ENCODE measurements at places on chromosomes 1 and 21. TPM values are rescaled to one million over a fixed set of nuclear protein-coding genes. Genes with fewer than 3 reads are reported as not detected.
A peak's percentile ranks its signal among the peaks of the same experiment; 100 is the strongest.

RAB3B gene
- total RNA-seq, result 33.9 TPM

A3GALT2 gene
- not detected for total RNA-seq

GRCh38 chr1:58017641-58018040 lies 528.9 kb downstream of the OMA1 start:
- no peaks in the 10 kb centered on the region for H3K4me1 ChIP-seq
- H3K4me3 ChIP-seq, result no peak overlapping the region
- H3K36me3 ChIP-seq, result no peaks in the 10 kb centered on the region
- H3K27me3 ChIP-seq, result peaks cover 2% of the 10 kb centered on the region
- no peak for DNase-seq
- no peak overlapping the region for H3K27ac ChIP-seq

GRCh38 chr1:41455479-41456332 lies 28.8 kb downstream of the EDN2 start:
- H3K27ac ChIP-seq, result peak overlapping the region; percentile 45
- no peak for DNase-seq
- H3K27me3 ChIP-seq, result no peaks in the 10 kb centered on the region
- no peaks in the 10 kb centered on the region for H3K36me3 ChIP-seq
- H3K4me1 ChIP-seq, result peaks cover 42% of the 10 kb centered on the region
- H3K4me3 ChIP-seq, result no peak overlapping the region

DNA sequence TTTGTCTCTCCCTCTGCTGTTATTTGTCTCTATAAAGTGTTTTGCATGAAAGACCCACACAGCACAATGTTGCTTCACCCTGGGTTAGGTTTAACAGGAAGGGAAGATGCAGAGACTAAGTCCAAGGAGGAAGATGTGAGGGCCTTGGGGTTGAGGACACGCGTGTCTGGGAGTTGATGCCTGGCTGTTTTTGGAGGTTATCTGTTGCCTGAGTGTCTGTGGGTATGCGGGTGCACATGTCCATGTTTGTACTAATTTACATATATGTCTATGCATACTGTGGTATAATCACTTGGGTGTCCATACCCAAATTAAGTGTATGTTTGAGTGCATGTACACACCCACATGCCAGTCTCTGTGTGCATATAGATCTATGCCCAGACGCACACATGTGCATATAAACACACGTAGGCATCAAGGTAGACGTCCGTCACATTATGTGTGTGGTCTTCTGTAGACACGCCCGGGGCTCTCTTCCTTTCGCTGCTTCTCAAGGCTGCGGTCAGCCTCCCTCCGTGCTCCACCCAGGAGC lies 962 bp upstream of the MAN1C1 start:
- peaks cover 28% of the 10 kb centered on the region for H3K4me1 ChIP-seq
- H3K27me3 ChIP-seq, result peaks cover 30% of the 10 kb centered on the region
- no peak for DNase-seq
- no peak overlapping the region for H3K27ac ChIP-seq
- no peaks in the 10 kb centered on the region for H3K36me3 ChIP-seq
- peak overlapping the region; percentile 52 for H3K4me3 ChIP-seq

- no peaks in the 10 kb centered on the region for H3K36me3 ChIP-seq
- H3K4me1 ChIP-seq, result no peaks in the 10 kb centered on the region
- no peak for DNase-seq
- H3K27ac ChIP-seq, result no peak overlapping the region
Measured at GRCh38 chr1:219541946-219542345, 71.0 kb downstream of the ZC3H11B start.
